NCI-H146 (cell line): ENCODE measurements at places on chromosomes 3 and 15.

GRCh38 chr3:141368062-141368924 lies at the start of gene ZBTB38:
Gene ZBTB38, plus strand, starts transcription at chr3:141368504. Its CDS starts 73,885 bp downstream, at chr3:141442389.
- DNase-seq: no peak

DNA sequence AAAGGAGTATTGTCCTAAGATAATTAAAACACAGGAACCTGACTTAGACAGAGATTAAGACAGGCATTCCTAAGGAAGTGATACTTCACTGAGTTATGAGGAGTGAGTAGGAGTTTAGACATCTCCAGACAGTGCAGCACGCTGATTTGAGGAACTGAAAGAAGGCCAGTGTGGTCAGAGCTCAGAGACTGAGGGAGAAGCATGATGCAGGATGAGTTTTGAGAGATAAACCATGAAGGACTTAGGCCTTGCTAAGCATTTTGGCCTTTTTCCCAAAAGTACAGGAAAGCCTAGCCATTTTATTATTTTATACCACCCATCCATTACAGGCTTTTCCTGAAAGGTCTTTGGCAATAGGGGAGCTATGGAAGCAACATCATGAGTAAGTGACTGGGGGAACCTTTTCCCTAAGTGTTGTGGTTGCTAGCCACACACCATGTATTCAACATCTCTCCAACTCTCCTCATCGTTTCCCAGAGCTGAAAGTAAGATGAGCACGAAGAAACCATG lies 375.6 kb upstream of the TPRG1 start:
- no peak for DNase-seq

GRCh38 chr3:52456800-52457183 lies 1.4 kb downstream of the NISCH start:
- no peak for DNase-seq

- DNase-seq: no peak
Measured at GRCh38 chr3:52036222-52036694, 20.1 kb downstream of the DUSP7 start.

GRCh38 chr15:64636556-64636955 lies 138.8 kb downstream of the RBPMS2 start:
- no peak for DNase-seq

DNA sequence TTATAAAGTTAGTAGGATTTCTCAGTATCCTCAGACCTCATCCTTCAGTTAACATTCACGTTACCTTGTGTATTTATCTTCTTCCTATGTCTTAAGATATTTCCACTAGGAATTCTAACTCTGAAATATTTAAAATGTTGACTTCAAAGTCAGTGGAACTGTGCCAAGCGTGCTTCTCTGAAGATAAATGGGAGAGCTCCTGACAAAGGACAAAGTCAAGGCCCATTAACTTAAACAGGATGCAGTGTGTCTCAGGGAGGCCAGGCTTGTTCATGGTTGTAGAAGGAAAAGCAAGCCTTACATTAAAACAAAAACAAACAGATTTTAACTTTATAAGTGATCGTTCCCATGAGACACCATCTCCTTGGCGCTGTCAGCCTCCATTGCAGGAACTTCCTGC lies 41.5 kb downstream of the ABHD17C start:
- DNase-seq: peak; percentile 26
